Activated CD8-positive, alpha-beta T cell treated with anti-CD3 and anti-CD28 coated beads, Interleukin-2, amount 10 ng/mL, durations not matched to agents 7 days and 5 days (primary cell): ENCODE measurements at places on chromosomes 3 and 15. TPM values are rescaled to one million over a fixed set of nuclear protein-coding genes. Genes with fewer than 3 reads are reported as not detected.

Gene NDUFB5
- 87.1 TPM for total RNA-seq

Gene MLF1
- 0.39 TPM for total RNA-seq

Gene HHLA2
- 3.9 TPM for total RNA-seq

Gene DNAH12
- 0.05 TPM for total RNA-seq

Gene OR4F15
- total RNA-seq = not detected

Gene C15orf62
- total RNA-seq = 1.1 TPM

Gene ALAS1
- total RNA-seq = 57.7 TPM

Gene AGBL1
- total RNA-seq = not detected

Gene CCR9
- total RNA-seq = not detected

Gene DPPA2
- total RNA-seq = not detected

Gene NR2E3
- not detected for total RNA-seq

Gene C3orf62
- total RNA-seq = 11.1 TPM

Gene KLHL6
- 27.4 TPM for total RNA-seq

Gene TMCO5A
- total RNA-seq = not detected

Gene FANCD2OS
- not detected for total RNA-seq

Gene CGNL1
- not detected for total RNA-seq

- DNase-seq = no peak
Measured at GRCh38 chr15:40055576-40056293, 16.8 kb upstream of the SRP14 start.

- DNase-seq = no peak
Measured at GRCh38 chr15:33101036-33101435, 93.5 kb downstream of the FMN1 start.

DNA sequence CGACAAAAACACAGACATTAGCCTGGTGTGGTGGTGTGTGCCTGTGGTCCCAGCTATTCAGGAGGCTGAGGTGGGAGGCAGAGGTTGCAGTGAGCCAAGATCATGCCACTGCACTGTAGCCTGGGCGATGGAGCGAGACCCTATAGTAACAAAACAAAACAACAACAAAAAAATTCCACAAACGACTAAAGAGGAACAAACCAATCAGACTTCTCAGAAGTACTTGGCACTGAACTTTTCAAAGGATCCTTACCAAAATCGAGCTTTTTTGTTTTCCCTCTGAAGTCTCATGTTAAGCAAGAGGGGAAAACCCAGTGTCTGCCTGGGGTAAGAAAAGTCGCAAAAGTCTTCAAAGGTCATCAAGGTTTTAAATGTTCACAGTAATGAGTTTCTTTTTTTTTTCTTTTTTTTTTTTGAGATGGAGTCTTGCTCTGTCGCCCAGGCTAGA is 30.1 kb upstream of the TFRC start:
- DNase-seq = no peak

DNA sequence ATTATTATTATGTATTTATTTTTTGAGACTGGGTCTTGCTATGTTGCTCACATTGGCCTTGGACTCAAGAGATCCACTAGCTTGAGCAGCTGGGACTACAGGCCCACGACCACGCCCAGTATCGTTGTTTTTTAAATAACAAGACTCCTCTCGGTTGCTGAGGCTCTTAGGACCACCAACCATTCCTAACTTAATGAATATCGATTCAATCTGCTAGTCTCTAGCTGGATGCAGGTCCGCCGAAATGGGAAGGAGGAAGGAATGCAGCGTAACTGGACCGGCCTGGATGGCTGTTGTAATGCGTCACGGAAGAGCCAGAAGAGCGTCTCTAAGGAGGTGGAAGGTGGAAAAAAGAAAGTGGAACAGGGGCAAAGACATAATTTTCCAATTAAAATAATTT is 1.7 kb downstream of the ANXA2 start:
- no peak for DNase-seq

- no peak for DNase-seq
Measured at GRCh38 chr3:15800780-15801179, 3.0 kb upstream of the ANKRD28 start.

- DNase-seq = no peak
Measured at GRCh38 chr3:66066963-66067617, 28.4 kb upstream of the MAGI1 start.

DNA sequence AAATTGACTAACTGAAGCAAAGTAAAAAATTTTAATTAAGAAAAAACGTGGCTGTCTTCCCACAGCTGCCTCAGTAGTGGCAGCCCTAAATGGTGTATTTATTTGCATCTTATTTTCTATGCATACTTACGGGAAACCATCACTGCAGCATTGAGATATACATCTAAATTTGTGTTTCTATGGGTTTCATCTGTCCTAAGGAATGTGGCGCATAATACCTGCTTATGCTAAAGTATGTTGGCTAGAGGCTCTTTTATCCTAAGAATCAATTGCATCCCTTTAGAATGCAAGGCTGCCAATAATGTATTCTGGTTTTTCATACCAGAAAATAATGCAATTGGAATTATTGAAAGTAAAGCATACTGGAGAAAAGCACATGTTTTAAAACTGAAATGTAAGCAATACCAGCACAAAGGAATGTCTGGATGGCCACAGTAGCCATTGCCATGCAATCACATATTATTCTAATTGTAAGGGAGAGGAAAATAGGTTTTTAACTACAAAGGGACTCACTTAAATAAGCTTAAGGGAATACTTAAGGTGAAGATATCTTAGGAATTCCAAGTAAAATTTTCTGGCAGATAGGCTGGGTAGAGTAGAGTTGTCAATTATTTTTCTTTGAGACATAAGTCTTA is 834.5 kb upstream of the NECTIN3 start:
- no peak for DNase-seq

GRCh38 chr3:176296066-176296597 is 901.1 kb downstream of the TBL1XR1 start:
- DNase-seq = no peak

DNA sequence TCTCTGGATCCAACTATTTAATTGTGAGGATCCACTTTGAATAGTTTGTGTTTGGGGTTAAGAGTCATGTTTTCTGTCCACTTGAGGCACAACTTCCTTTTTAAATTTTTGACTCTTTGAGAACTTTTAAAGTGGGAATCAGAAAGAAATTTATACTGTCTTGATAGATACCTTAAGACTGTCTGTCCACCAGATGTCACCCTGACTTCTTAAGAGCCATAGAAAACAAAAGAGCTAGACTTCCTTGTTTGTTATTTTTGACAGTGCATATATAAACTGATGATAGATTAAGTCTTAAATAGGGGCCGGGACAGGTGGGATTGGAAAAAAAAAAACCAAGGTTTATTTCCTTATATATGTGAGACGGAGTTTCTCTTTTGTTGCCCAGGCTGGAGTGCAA is 52.1 kb upstream of the WDR72 start:
- DNase-seq = no peak

GRCh38 chr15:59953392-59953883 is 50.7 kb upstream of the FOXB1 start:
- DNase-seq = no peak

DNA sequence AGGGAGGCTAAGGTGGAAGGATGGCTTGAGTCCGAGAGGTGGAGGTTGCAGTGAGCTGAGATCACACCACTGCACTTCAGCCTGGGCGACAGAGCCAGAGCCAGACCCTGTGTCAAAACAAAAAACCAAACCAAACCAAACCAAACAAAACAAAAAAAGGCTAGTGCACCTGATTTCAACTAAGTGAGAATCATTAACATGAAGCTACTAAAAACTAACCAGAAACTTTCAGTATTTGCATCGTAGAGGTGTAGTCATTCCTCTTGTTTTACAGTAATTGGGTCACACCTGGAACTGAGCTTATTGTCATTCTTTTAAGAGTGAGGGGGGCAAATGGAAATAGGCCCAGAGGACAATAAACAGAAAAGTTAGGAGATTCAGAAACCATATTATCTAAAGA is 58.5 kb downstream of the ST6GAL1 start:
- no peak for DNase-seq

GRCh38 chr15:62976301-62976881 is 66.2 kb upstream of the TPM1 start:
- no peak for DNase-seq

DNA sequence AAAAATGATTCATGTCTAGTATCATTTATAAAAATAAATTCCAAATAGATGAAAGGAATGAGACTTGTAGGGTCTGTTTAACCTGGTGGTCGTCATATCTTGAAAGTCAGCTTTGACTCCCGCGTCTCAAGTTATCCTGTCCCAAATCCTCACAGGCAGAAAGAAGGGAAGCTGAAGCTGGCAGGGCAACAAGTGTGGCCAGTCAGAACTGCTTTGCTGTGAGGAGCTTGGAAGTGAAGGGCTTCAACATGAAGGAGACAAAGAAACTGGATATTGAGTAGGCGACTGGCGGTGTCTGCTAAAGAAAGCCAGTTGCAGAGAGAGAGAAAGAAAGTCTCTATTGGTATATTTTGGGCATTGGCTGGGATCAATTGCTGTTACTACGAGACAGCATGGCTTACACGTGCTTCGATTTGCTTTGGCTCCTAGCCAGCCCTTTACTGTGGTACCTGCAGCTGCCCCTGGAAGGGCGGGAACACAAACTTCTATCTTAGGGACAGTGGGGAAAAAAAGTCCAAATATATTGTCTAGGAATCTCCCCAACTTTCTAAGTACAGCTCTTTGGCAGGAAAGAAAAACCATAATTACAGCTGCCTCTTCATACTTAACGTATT is 107.2 kb downstream of the CHST2 start:
- DNase-seq = no peak

DNA sequence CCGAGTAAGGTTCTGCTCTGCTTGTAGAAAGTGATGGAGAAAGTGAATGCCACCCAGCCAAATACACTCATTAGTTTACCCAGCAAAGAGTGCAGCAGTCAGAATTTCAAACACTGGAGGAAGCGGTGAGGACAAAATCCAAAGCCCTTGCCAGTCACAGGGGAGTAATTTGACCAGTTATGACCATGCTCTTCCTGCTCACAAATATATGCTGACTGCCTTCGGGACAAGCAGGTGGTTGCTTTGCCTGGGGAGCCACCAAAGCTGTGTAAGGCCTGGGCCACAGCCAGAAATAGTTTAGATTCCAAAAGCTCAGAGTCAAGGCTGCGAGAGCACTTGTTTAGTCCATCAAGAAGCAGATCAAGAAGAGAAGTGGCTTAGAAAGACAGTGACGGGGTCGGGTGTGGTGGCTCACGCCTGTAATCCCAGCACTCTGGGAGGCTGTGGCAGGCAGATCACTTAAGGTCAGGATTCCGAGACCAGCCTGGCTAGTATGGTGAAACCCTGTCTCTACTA is 51.0 kb upstream of the ATP13A3 start:
- DNase-seq = no peak

DNA sequence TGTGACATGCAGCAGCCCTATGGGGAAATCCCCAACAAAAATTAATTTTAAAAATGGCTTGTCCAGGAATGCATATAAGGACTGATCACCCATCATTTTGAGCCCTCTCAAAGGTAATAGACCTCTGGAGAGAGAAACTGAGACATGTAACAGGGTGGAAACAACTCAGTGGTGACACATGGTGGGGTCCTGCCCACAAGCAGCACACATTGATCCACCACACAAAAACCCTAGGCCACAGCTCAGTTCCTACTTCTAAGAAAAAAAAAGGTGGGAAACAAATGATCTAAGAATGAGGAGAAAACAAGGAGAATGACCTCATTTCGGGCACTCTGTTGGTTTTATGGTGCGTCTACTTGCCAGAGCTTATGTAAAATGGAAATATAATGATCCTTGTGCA is 1.9 kb upstream of the SLC41A3 start:
- no peak for DNase-seq

DNA sequence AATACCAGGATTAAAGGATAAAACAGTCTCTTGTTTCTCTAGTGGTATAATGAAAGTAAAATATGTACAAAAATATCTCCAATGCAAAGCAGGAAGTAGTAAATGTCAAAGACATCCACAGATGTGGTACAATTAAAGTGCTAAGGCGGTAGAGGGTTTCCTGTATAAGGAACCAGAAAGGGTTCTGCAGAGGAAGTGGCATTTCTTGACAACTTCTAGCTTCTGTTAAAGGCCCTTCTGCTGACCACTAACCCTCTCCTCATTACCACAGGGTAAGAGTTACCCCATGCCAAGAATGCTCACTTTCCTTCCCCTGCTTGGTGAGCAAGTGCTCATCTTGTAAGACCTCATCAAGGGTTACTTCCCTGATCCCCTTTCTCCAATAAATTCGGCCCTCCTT is 883.6 kb upstream of the NR2F2 start:
- peak; percentile 79 for DNase-seq

- DNase-seq = no peak
Measured at GRCh38 chr3:9930804-9931418, 2.7 kb upstream of the CRELD1 start.

- DNase-seq = no peak
Measured at GRCh38 chr15:79209690-79210089, 72.8 kb upstream of the ANKRD34C start.

DNA sequence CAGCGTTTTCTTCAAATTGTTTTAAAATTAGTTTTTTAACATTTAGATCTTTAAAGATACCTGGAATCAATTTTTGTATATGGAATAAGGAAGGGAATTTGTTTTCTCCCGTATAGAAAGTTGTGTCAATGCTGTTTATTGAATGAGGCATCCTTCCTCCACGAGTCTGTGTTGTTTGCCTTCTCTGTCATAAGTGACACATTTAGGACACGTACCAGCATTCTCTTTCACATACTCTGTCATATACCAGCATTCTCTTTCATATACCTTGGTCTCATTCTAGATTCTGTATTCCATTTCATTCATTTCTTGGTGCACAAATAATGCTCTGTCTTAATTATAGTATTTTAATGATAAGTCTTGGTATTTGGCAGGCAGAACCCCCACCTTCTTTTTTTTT is 10.3 kb downstream of the ATP11B start:
- DNase-seq = no peak

DNA sequence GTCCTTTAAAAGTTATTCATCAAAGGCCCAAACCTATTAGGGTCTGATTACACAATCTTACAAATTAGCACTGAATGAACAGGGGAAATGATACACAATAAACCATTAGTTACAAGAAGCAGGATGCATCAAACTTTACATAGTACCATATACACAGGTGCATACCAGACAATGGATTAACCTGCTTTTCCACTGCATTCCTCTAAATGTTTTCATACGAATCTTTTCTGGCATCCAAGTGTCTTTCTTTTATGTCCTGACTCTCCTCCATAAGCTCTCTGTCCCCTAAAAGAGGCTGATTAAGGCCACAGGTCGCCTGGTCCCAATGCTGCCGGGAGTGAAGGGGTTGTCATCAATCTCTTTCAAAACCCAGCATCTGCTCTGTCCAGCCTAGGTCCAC is 11.4 kb downstream of the FBN1 start:
- no peak for DNase-seq

GRCh38 chr3:78569804-78570203 is 1198.0 kb downstream of the ROBO1 start:
- no peak for DNase-seq

GRCh38 chr3:153150991-153151390 is 11.0 kb upstream of the RAP2B start:
- no peak for DNase-seq

- DNase-seq = no peak
Measured at GRCh38 chr15:77029166-77030047, 34.5 kb downstream of the PSTPIP1 start.

DNA sequence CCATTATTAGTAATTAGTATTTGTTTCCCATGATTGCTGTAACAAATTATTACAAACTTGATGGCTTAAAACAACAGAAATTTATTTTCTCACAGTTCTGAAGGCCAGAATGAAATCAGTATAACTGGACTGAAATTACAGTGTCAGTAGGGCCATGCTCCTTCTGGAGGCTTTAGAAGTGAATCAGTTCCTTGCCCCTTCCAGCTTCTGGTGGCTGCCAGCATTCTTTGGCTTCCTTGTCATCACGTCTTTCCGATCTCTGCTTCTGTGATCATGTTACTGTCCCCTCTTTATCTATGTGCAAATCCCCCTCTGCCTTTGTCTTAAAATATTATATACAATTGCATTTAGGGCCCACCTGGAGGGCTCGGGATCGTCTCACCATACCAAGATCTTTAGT is 92.0 kb downstream of the FOXB1 start:
- no peak for DNase-seq
